ENCODE measurements at places on chromosomes 6 and 20.
A peak's percentile ranks its signal among the peaks of the same experiment; 100 is the strongest.

GRCh38 chr6:158402184-158402583 is 89.9 kb downstream of the TULP4 start:
- DNase-seq: no peak

DNA sequence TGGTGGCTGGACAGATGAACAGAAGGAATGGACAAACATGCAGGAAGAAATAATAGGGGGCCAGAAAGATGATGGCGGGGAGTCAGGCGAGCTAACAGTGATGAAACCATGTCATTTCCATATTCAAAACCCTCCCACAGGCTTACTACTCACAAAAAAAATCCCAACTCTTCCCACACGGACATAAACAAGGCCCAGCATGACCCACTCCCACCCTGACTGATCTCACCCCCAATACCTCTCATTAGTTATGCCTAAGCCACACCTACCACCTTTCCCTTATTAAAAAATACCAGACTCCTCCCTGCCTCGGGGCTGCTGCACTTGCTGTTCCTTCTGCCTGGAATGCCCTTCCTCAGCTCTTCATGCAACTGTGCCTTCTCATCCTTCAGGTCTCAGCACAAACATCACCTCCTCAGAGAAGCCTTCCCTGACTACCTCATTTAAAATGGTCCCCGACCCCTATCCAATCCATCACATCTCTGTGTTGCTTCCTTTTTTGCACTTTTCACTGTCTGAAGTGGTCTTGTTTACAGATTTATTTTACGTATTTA is 145.8 kb downstream of the PREX1 start:
- DNase-seq: no peak

GRCh38 chr20:59412875-59413284 is 112.5 kb downstream of the EDN3 start:
- DNase-seq: no peak

- peak; percentile 47 for DNase-seq
Measured at GRCh38 chr6:30453508-30454116, 35.7 kb upstream of the HLA-E start.
